ENCODE measurements at places on chromosomes 3 and 15.

- DNase-seq: no peak
These were observed 84.1 kb downstream of the AGBL1 start for GRCh38 chr15:86163816-86164215.

GRCh38 chr3:27596334-27596841 lies 112.2 kb upstream of the SLC4A7 start:
- no peak for DNase-seq

- no peak for DNase-seq
These were observed 882 bp downstream of the CADM2 start for GRCh38 chr3:84959470-84960271.

DNA sequence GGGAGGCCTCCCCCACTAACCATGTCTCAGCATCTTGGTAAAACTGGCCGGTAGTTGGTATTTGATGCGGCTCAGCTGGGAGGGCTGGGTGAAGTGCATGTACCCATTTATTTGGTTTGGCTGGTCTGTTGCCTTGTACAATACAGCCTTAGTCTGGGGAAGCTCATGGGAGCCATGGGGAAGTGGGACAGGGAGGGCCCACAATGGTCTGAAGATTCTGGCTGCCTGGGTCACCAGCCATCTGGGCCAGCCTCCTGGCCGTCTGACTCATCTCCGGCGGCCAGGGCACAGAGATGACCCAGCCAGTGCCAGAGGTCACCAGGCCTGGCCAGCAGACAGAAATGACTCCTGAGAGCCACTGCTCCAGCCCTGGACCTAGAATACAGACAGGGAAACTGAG lies 51.6 kb upstream of the SMAD6 start:
- DNase-seq: no peak

DNA sequence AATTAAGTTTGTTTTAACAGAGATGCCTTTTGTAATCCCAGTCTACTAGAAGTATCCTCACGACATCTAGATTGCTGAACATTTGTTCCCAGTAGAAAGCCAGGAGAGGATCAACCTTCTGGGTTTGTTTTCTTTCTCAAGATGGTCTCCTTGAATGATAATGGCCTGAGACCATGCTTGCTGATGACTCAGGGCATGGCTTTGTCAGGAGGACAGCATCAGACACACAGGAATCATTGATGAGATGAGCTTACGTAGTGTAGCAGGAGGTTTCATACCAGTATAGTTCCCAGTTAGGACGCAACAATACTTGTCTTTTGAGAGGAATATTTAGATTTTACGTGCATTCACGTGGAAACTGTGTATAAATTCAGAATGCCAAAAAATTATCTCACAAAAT lies 38.6 kb downstream of the ATP1B3 start:
- DNase-seq: no peak

- DNase-seq: no peak
These were observed 57.7 kb downstream of the GATM start for GRCh38 chr15:45320581-45321205.

DNA sequence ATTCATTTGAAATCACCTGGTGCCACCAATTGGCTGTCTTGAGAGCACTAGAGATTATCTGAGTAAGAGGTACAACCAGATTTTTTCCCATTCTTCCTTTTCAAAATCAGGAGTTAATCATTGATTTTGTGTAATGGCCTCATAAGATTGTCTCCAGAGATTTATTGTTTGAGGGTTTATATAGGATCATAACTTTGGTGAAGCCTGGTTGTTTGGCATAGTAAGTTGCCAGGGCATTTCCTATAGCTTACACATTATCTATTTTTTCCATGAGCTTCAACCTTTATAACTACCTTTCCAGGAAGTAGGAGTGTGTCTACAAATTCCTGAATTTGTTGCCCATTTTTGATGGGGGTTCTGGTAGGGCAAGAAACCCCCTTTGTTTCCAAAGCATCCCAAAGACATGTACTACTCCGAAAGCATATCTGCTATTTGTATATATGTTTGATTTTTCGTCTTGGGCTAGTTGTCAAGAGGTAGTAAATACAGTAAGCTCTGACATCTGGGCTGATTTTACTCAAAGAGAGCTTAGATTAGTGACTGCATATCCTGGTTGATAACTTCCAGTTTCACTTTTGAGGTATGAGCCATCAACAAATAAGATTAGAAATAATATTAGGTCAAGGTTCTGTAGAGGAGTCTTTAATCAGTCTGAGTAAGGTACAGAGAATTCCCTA lies 11.7 kb upstream of the PRR23B start:
- DNase-seq: no peak

- no peak for DNase-seq
These were observed 23.6 kb downstream of the SETD5 start for GRCh38 chr3:9420850-9421549.

DNA sequence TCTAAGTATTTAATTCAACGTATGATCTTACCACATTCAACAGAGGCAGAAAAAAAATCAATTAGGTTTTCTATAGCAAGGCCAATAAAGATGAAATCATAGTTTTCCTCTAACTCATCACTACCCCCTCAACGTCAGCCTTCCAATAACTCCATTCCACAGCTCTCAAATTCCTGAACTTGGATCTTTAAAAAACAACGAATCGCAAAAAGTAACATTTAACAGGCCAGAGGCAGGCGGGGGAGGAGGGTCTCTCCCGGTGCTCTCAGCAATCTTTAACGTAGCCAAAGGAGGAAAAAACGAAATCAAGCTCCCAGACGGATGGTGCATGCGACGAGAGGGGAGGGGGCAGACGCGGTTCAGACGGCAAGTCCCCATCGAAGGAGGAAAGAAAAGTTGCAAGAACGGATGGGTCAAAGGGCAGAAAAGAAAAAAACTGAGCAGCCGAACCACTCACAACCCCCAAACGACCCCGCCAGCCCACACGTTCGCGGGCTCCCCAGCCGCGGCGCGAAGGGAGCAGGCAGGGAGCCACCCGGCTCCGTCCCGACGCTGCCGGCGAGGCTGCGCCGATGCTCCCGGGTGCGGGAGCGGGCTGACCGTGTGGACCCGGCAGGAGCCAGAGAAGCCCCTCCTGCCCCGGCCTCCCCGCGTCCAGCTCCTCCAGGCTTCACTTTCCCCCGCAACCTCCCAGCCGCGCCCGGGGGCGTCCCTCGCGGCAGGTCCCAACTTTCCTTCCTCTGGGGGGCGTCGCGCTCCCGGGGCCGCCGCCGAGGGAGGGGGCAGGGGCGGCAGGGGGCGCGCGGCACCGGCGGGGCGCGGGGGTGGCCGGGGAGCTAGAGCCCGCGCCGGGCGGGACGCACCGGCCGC lies 703 bp downstream of the PEAK1 start:
- DNase-seq: no peak

DNA sequence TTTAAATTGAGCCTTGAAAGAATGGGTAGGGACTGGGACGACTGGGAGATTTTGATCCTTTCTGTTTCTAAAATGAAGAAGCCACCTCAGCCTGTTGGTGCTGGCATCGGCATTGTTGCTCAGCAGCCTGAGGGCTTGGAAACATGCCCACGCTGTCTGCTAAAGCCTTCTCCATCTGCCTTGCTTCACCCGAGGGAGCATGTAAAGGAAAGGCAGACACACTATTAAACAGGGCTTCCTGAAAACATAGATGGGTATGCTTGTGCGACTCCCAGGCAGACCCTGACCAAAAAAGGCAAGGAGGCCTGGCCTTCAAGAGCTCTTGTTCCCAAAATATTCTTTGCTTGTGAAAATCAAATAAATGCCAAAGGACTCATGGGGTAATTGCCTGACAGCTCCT lies 84.2 kb upstream of the SLC4A7 start:
- no peak for DNase-seq

GRCh38 chr15:95591886-95592285 lies 738.6 kb upstream of the NR2F2 start:
- no peak for DNase-seq

GRCh38 chr15:60830479-60830878 lies 351.5 kb upstream of the ICE2 start:
- no peak for DNase-seq

DNA sequence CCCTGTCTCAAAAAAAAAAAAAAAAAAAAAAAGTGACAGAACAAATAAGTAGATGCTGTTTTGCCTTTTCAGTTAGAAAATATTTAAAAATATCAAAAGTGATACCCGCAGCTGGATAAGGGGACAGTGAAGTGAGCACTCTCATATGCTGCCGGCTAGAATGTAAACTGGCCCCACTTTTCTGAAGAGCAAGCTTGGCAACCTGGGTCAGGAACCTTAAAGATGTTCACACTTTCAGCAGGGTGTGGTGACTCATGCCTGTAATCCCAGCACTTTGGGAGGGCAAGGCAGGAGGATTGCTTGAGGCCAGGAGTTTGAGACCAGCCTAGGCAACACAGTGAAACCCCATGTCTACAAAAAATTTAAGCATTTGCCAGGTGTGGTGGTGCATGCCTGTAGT lies 17.4 kb downstream of the FSD2 start:
- DNase-seq: no peak

DNA sequence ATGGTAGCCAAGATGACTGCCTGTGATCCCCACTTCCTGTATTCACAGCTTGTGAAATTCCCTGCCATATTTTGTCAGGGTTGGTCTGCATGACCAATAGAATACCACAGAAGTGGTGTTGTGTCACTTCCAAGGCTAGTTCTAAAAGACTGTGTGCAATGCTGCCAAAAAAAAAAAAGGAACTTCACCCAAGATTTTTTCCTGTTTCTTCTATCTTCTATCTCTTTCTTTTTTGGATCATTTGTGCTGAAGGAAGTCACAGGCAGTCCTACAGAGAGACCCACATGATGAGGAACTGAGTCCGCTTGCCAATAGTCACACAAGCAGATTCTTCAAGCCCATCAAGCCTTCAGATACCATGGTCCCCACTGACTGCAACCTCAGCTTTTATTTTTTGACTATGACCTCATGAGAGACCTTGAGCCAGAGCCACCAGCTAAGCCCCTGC lies 18.1 kb upstream of the RAF1 start:
- no peak for DNase-seq

DNA sequence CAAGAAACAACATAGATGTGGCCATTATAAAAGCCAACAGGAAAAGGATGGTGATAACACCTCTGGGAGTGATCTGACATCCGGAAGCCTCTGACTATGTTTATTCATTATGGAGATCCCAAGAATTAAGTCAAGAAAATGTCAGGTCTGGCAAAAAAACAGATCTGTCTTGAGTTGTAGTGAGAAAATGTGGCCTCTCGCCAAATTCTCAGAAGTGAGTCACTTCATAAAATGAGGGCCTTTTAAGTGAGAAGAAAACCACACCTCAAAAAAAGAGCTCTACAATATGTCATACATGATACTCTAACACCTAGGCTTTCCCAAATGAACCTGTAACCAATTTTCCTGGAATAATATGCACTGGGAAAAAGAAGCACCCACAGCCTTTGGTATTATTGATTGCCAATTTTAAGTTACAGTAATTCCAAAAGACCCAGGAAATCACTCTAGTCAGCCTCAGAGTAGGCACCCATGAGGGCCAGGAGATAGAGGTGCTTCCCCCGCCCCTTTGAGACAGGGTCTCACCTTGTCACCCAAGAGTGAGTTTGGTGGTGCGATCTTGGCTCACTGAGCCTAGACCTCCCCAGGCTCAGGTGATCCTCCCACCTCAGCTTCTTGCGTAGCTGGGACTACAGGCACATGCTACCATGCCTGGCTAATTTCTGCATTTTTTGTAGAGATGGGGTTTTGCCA lies 38.0 kb downstream of the CCR3 start:
- no peak for DNase-seq

DNA sequence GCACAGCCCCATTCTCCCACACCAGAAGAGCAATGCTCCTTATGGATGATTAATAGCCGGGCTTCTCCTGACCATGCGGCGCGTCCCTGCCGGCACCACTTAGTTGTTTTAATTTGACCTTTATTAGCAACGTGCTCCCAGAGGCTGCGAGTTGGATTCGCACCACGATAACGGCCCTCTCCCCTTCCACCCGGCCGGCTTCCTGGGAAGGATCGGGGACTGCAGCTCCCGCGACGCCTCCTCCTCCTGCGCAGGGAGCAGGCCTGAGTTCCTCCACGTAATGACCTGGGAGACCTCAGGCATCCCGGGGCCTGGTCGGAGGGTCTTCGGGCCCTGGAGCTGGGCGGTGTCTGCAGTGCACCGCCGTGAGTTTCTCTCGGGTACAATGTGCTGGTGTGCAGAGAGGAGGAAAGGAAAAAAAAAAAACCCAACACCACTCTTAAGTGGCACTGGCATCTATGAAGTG lies 243.3 kb upstream of the TOPAZ1 start:
- DNase-seq: no peak

GRCh38 chr15:29569533-29570092 lies 252.7 kb downstream of the TJP1 start:
- DNase-seq: no peak

GRCh38 chr15:58628206-58628947 lies 121.1 kb downstream of the ADAM10 start:
- DNase-seq: no peak

GRCh38 chr3:57646723-57647122 lies 46.2 kb downstream of the DENND6A start:
- no peak for DNase-seq

- no peak for DNase-seq
These were observed 543.6 kb downstream of the EDEM1 start for GRCh38 chr3:5731100-5731499.

DNA sequence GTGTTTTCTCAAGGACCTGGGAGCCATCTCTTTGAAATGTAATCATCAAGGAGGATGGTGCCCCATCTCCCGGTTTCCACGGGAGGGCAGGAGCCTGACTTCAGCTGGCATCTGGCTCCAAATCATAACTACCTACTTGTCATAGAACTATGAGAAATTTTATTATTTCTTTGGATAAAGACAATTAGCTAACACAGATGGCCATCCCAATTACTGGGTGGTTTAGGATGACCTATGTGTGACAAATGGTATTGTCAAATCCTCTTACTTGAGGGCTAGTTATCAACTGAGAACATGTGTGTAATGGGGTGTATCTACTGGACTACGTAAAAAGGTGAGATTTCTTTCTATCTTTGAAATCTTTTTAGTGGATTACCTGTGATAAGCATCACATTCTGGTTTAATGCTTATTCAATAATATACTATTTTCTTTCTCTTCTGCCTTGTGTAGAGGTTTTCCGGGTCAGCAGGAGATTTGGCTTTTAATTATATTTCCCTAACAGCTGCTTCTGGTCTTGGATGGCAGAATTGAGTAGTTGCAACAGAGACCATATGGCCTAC lies 15.3 kb upstream of the PARP14 start:
- no peak for DNase-seq

DNA sequence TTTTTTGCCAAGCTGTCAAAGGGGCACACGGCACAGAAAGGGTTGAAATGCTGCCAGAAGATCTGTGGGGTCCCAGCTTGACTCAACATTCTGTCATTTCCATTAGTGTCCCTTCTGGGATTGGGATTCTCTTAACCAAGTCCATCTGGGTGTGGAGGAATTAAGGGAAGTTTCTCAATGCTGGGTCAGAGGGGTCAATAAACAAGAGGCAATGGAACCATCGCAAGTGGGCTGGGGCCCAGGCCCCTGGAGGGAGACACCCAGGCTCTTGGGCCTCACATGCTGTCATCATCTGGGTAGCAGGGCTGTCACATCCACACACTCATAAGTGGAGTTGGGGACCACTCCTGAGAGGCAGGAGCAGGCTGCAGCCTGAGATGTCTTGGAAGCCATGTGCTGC lies 8.1 kb upstream of the APOD start:
- DNase-seq: no peak

DNA sequence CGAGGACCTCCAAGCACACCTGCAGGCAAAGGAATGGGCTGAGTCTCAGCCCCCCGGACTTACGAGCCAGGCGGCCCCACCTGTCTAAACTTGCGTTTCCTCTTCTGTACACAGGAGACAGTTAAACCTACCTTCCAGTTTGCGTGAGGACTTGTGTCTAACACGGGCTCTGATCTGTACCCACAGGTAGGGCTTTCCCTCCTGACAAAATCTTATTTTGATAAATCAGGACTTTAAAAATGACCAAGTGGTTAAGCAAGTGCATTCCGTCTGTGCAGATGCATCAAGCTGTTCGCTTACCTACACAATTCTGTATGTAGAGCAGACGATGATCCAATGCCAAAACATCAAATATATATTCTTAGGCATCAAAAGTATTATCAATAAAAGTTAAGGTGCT lies 238.0 kb downstream of the XXYLT1 start:
- no peak for DNase-seq

Data from vagina (tissue), 2 donors.